ENCODE measurements at places on chromosomes 11 and 22.
A peak's percentile ranks its signal among the peaks of the same experiment; 100 is the strongest.

- DNase-seq: no peak
Measured at GRCh38 chr11:66559142-66559865, 9.1 kb downstream of the CTSF start.

GRCh38 chr11:13784855-13785254, 116.4 kb downstream of the FAR1 start:
- no peak for DNase-seq

- peak; percentile 80 for DNase-seq
Measured at GRCh38 chr11:33857933-33858371, 33.9 kb downstream of the LMO2 start.

DNA sequence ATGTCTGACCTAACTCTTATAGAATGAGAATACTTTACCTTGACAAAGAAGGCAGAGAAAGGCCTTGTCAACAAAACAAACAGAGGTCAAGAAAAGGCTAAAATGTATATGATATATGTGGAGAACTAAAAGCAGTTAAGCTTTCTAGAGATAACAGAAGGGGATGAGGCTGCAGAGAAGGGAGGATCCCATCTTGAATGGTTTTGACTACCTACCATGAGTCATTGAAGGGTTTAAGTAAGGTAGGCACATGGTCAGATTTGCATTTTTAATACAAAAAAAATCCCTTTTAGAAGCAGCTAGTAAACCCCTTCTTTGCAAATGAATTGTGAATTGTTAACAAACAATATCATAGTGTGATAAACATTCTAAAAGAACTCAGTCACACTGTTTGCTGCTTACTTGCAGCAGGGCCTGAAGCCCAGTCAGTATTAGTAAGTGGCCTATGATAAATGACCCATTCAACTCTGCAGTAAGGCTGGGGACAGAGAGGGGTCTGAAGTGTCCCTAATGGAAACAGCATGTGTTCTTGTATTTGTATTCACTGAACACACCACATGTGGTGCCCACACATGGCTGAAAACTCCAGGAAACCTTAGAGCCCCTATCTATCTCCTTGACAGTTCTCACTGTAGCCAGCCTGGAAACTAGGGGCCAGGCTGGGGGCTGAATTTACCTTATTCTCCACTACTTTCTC, 328.8 kb upstream of the PITPNB start:
- DNase-seq: no peak

DNA sequence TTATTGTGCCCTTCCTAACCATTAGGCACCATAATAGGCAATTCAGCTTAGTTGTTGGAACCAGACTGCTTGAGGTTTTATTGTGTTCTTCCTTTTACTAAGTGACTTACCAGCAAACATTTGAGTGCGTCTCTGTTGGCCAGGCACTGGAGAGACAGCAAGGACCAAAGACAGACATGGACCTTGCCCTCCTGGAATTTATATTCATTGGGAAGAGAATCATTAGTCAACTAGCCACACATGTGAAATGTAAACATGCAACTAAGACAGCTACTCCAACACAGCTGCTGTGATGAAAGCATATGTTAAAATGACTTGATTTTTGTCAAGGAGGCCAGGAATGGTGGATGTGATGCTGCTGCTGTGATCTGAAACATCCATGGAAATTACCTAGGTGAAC, 106.4 kb downstream of the TRAF6 start:
- DNase-seq: no peak

DNA sequence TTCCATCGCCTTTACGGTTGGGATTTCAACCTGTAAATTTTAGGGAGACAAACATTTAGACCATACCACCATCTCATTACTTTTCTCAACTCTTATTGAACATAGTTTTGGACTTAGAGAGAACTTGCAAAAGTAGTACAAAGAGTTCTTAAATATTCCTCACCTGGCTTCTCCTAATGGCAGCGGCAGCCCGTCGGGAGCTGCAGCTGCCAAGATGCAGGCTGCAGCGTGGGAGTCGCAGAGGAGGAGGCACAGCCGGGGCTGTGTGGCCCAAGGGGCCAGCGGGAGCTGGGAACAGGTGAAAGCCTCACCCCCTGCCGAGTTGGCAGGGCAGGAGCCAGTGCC, 23.1 kb upstream of the RNASEH2C start:
- DNase-seq: no peak

DNA sequence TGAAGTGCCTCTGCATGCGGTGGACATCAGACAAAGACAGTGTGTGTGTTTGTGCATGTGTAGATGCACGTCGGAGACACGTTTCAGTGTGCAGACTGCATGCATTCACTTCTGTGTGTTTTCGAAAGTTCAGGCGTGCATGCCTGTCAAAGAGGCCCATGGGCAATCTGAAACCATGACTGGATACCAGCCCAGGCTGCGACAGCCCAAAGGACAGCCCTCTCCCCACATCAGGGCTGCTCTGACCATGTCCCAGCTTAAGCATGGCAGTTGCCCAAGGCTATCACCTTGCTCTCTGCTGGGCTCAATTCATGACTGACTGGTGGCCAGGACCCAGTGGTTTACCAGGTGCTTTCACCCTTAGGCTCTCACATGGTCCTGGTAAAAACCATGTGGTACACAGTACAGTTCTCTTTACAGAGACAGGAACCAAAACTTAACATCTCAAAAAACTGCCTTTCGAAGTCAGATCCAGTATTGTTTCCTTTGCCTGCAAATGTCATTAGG, 423.7 kb upstream of the CADM1 start:
- DNase-seq: no peak

- no peak for DNase-seq
Measured at GRCh38 chr11:86515297-86516094, 140.8 kb downstream of the CCDC81 start.

DNA sequence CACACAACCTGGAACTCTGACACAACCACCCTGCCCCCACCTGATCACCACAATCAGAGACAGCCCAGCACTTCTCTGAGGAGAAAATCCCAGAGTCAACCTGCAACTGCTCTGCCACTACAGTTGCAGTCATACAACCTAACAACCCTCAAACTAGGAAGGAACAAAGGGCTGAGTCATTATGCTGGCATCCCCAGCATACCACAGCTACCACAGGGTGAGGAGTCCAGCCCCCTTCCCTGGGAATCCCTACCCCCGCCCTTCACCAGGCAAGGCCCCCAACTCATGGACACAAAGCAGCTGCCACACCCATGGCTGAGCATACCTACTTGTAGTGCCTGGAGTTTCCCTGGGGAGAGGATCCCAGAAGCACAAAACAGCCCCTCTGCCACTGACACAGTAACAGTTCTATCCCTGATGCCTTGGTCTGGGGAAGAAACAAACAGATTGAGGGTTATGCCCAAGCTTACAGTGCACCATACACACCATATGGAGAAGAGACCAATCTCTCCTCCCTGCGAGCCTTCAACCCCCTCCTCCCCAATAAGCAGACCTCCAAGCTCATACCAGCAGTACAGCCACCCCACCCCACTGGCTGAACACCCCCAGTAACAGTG, 68.5 kb upstream of the C11orf58 start:
- DNase-seq: no peak

- DNase-seq: no peak
Measured at GRCh38 chr11:57652662-57653061, 3.0 kb upstream of the YPEL4 start.

GRCh38 chr11:19201737-19202605, at the start of gene CSRP3:
Gene CSRP3, minus strand, starts transcription at chr11:19201983. Its CDS starts 9,535 bp downstream, at chr11:19192448.
- DNase-seq: no peak

GRCh38 chr22:36430863-36431262, 43.1 kb upstream of the MYH9 start:
- peak; percentile 78 for DNase-seq

DNA sequence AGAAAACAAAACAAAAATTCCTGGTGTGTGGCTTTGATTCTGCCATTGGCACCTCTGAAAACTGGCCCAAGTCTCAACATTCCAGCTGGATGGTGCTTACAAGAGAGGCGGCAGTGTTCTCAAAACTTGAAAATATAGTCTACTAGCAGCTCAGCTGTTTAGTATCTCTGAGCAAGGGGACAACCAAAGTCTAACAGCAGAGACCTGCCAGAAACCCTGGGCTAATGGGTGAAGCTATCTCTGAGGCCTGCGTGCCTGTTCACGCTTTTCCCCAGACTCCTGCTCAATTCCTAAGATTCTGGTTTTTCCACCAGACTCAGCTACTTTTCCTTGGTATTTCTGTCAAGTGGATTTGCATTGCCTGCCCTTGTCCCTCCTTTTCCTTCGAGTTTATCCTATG, 17.9 kb downstream of the TMEM218 start:
- no peak for DNase-seq

- DNase-seq: no peak
Measured at GRCh38 chr22:36196254-36197064, 5.2 kb downstream of the APOL4 start.

- peak; percentile 68 for DNase-seq
Measured at GRCh38 chr22:44391481-44392445, 79.0 kb upstream of the SHISAL1 start.

DNA sequence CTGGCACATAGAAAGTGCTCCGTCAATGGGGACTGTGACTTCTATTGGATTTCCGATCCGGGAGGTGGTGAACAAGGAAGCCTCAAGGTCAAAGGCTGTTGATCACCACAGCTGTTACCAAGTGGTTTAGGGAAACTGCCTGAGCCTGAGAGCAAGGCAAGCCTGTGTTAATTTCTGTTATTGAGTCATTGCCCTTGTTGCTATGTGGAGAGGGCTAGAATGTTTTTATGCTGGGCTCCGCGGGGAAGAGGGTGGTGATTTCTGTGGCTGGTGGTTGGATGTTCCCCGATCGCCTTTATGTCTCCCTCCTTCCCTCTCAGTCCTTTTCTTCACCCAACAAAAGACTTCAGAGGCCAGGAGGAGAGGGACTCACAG, 108.5 kb upstream of the ALX4 start:
- no peak for DNase-seq

- DNase-seq: peak; percentile 31
Measured at GRCh38 chr11:58788355-58789023, 56.0 kb downstream of the GLYATL2 start.

- no peak for DNase-seq
Measured at GRCh38 chr11:116842909-116843308, 5.5 kb upstream of the APOA1 start.

DNA sequence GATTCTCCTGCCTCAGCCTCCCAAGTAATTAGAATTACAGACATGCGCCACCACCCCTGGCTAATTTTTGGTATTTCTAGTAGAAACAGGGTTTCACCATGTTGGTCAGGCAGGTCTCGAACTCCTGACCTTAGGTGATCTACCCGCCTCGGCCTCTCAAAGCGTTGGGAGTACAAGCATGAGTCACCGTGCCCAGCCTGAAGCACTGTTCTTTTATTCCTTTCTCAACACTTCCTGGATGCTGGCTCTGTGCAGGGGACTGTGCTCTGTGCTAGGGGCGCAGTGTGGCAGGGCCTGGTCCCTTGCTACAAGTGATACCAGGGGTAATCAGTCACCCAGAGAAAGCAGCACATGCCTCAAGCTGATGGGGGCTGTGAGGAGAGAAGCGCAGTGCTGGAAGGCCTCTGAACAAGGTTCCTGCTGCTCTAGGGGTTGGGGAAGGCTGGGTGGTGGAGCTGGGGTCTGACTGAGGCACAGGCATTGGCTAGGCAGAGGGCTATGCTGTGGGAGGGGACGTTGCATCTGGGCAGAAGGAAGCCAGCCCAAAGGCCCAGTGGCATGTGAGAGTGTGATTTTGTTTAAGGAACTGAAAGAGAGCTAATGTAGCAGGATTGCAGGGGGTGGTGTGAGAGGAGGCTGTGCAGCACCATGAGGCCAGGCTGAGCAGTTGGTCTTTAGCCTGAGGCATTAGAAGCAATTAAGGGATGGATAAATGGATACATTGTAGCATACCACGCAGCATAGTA, 42.5 kb downstream of the CABIN1 start:
- no peak for DNase-seq

DNA sequence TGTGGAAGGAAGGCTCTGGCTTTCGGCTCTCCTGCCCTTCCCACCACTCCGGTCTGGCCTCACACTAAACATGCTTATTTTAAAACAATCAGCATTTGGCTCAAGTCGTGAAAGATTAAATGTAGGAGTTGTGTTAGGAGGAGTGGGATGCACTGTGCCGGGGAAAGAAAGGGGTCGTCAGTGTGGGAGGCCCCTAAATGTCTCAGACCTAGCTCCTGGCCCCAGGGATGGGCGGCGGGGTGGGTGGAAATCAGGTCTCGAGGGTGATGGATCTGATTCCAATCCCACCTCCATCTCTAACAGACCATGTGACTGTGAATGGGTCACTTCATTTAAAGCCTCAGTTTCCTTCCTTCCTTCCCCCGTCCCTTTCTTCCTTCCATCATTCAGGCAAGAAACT, 6.9 kb upstream of the SHISAL1 start:
- no peak for DNase-seq

GRCh38 chr11:1574238-1574932, 2.3 kb upstream of the DUSP8 start:
- peak; percentile 49 for DNase-seq

GRCh38 chr11:36222831-36223635, 66.2 kb downstream of the COMMD9 start:
- no peak for DNase-seq

DNA sequence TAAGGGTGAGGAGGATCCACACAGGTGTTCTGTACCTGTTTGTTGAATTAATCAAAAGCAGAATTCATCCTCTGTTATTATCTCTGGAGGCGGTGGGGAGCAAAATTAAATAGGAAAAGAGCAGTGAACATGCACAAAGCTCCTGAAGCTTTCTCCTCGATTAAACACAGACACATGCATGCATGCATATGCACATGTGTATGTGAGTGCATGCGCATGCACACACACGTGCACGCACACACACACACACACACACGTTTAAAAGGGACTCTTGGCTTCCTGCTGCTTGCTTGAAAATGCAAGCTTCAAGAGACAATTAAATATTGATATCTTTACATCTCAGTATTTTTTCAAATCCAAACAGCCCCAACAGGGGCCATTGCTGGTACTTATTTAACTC, 462.1 kb downstream of the BUD13 start:
- no peak for DNase-seq

GRCh38 chr11:86481399-86481798, 106.7 kb downstream of the CCDC81 start:
- no peak for DNase-seq

- DNase-seq: no peak
Measured at GRCh38 chr11:130762638-130763037, 153.6 kb downstream of the SNX19 start.

DNA sequence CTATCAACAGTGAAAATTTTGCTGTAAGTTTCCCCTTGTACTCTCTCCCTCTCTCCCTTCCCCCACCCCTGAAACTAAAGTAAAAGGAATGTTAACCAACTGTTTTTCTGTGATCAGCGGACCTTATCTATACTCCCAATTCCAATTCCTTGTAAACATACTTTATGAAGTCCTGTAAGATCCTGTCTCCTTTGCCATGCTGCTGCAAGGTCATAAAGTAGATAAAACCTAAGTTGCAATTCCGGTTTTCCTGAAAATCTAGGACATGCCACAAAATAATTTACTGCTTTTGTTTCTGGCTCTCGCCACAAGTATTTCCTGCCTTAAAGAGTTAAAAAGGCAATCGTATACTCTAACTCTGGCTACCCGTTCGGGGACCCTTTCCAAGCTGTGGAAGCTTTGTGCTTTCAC, 1469.0 kb downstream of the LRRC4C start:
- no peak for DNase-seq

DNA sequence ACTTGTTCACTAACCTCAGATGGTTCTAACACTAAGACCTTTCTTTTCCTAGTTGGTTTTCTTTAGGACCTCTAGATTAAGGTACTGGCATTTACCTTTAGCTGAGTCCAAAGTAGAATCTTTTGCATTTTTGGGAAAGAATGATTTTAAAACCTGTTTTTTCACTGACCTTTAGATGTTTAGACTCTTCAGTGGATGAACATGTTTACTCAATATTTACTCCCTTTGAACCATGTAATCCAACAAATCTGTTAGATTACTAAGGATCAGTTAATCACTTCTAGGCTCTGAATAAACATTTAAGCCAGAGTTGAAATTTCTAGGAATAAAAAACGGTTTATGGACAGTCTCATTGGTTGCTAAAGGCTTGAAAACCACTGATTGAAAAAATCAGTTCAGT, 6.2 kb downstream of the TMEM135 start:
- no peak for DNase-seq

Measured in WERI-Rb-1 (cell line).